ENCODE measurements at places on chromosomes 13 and 19. TPM values are rescaled to one million over a fixed set of nuclear protein-coding genes. Genes with fewer than 3 reads are reported as not detected.

Gene DENND1C
- 75.6 TPM for total RNA-seq

Gene ZNF493
- 12.6 TPM for total RNA-seq

Gene CBARP
- total RNA-seq, result 1.8 TPM

Gene SERTAD1
- 19.4 TPM for total RNA-seq

Gene EDNRB
- total RNA-seq, result not detected

Gene MUC16
- not detected for total RNA-seq

Gene ZNF433
- total RNA-seq, result not detected

Gene OXGR1
- not detected for total RNA-seq

Gene MRPS12
- total RNA-seq, result 118 TPM

Gene PCP2
- total RNA-seq, result 0.34 TPM

Gene CUL4A
- total RNA-seq, result 89.9 TPM

DNA sequence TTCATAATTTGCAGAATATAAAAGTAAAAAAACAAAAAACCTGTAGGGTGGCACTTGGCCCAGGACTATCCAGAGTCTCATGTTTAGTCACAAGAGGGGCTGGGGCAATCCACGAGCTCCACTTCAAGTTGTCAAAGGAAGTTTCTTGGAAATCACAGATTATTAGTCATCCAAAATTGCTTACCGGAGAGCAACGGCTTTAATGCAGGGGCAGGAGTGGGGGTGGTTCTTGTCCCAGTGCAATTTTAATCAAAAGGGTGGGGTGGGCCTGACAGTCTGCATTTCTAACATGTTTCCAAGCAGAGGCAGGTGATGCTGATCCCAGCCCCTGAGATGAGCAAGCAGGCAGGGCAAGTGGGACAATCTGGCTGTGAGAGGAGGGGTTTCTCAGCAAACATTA lies 233.9 kb downstream of the ABCC4 start:
- peaks cover 12% of the 10 kb centered on the region for H3K36me3 ChIP-seq
- no peak overlapping the region for H3K27ac ChIP-seq
- H3K27me3 ChIP-seq, result no peaks in the 10 kb centered on the region
- DNase-seq, result no peak
- no peaks in the 10 kb centered on the region for H3K4me1 ChIP-seq

DNA sequence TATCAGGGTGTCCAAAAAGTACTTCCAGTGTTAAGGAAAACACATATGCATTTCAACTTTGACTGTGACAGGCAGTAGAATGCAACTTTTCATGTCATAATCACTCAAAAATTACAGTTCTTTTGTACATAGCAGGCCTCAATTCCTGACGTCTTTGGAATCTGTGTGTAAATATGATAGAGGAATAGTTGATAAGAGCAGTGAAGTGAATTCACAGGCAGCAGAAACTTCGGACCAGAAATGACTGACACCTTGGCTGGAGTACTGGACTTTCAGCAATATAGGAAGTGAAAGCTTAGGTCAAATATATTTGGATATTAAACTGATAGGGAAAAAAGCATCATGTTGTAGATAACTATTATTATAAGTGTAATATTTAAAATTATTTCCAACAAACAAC lies 1741.2 kb upstream of the PCDH20 start:
- H3K4me3 ChIP-seq, result no peak overlapping the region
- no peak for DNase-seq
- H3K27me3 ChIP-seq, result no peaks in the 10 kb centered on the region
- H3K4me1 ChIP-seq, result no peaks in the 10 kb centered on the region

GRCh38 chr13:24279327-24280110 lies 29.9 kb upstream of the C1QTNF9 start:
- H3K36me3 ChIP-seq, result peaks cover 16% of the 10 kb centered on the region
- DNase-seq, result no peak
- no peak overlapping the region for H3K4me3 ChIP-seq
- H3K27ac ChIP-seq, result peak overlapping the region; percentile 35

- no peak for DNase-seq
- H3K27me3 ChIP-seq, result no peaks in the 10 kb centered on the region
- H3K36me3 ChIP-seq, result no peaks in the 10 kb centered on the region
- H3K4me1 ChIP-seq, result peaks cover 20% of the 10 kb centered on the region
- H3K4me3 ChIP-seq, result peak overlapping the region; percentile 87
- peak overlapping the region; percentile 87 for H3K27ac ChIP-seq
Observed at GRCh38 chr19:2048959-2049740, 1.9 kb downstream of the MKNK2 start.

DNA sequence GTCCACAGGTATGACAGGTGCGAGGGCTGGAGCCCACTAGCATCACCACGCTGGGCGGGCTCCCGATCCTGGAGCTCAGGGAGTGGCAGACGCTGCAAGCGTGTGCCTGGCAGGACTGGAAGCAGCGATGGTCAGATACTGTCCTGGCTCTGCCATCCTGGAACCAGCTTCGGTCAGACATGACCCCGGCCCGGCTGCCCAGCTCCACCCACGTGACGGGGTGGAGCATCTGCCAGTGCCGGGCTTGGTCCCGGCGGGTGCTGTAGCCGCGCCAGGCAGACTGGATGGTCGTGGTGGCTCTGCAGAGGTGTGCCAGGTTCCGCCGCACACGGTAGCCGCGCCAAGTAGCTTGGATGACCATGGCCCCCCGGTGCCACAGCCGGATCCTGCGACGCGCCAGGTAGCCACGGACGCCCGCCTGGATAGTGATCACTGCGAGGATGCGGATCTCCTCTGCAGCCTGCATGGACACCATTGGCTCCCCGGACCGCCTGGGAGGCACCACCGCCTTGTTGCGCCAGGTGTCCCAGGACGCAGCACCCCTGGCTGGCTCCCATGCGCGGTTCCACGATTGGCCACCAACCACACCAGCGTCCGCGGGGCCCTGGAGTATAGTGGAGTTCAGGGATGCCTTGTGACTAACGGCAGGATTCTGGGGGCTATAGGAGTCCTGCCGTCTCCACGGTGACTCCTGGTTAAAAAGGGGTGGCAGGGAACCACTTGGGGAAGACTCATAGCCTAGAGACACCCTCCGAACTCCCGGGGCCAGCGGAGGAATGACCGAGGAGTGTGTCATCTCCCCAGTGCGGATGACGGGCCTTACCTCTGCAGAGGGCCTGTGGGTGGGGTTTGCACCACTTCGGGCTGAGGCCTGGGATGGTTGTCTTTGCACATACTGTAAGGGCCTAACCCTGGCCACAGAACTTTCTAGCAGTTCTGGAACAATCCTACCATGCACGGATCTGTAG lies 16.5 kb downstream of the IQCN start:
- DNase-seq, result no peak
- H3K4me1 ChIP-seq, result no peaks in the 10 kb centered on the region
- no peaks in the 10 kb centered on the region for H3K36me3 ChIP-seq
- H3K4me3 ChIP-seq, result no peak overlapping the region

GRCh38 chr19:38684862-38685665 lies 37.6 kb downstream of the ACTN4 start:
- peaks cover 20% of the 10 kb centered on the region for H3K36me3 ChIP-seq
- peak overlapping the region; percentile 20 for H3K4me3 ChIP-seq
- H3K4me1 ChIP-seq, result peaks cover 86% of the 10 kb centered on the region
- H3K27ac ChIP-seq, result peak overlapping the region; percentile 88

DNA sequence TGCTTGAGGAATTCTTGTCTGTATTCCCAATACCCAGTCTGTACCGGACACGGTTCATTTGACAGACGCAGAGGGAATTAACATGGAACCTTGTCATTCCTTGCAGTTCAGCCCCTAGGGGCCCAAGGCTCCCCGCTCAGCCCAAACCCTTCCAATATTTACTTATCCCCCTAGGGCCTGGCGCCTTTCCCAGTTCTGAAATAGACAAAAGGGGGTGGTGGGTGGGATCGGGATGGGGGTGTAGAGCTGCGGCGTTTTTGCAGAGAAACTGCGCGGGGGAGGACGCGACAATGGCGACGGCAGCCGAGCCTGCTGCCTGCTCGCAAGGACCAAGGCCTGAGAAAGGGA lies 583 bp downstream of the AKAP8L start:
- H3K4me3 ChIP-seq, result peak overlapping the region; percentile 98
- H3K27me3 ChIP-seq, result no peaks in the 10 kb centered on the region
- peaks cover 26% of the 10 kb centered on the region for H3K36me3 ChIP-seq

DNA sequence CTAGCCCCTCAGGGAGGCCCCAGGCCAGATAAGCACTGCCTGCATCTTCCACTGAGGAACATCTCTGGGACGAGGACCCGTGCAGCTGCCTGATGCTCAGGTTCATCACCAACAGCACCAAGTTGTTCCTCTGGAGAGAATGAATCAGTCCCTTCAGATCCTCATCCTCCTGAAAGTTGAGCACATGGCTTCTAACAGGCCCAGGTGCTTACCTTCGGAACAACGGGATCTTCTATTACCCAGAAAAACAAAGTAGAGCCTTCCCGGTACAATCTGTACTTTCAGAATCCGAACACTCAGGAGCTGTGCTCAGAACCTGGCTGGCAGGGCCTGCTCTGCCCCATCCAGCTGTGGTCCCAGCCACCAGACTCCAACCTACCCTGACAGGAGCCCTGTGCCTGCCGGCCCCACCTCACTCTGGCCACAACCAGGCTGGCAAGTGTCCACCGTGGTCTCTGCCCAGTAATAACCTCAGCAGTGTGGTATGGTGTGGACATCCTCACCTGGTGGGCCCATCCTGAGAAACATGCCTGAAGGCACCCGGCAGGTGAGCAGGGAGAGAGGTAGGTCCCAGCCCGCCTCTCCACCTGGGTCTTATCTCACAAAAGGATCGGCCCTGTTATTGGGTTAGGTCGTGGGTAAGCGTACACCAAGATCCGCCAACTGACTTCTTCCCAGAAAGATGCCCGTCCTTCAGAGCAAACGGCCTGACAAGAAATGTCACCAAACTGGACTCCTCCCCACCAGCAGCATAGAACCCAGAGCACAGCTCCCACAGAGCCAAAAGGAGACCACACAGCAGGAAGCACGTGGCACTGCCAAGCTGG lies 34.1 kb downstream of the ELL start:
- no peaks in the 10 kb centered on the region for H3K36me3 ChIP-seq
- peaks cover 26% of the 10 kb centered on the region for H3K4me1 ChIP-seq
- H3K27ac ChIP-seq, result no peak overlapping the region
- H3K27me3 ChIP-seq, result no peaks in the 10 kb centered on the region

- H3K27me3 ChIP-seq, result peaks cover 21% of the 10 kb centered on the region
- peaks cover 15% of the 10 kb centered on the region for H3K4me1 ChIP-seq
- no peak overlapping the region for H3K4me3 ChIP-seq
Observed at GRCh38 chr13:24672141-24673132, 7.8 kb upstream of the ATP12A start.

GRCh38 chr13:99860745-99861144 lies 110.8 kb downstream of the ZIC5 start:
- H3K27ac ChIP-seq, result no peak overlapping the region
- H3K4me3 ChIP-seq, result no peak overlapping the region
- DNase-seq, result no peak
- no peaks in the 10 kb centered on the region for H3K36me3 ChIP-seq

- no peak overlapping the region for H3K27ac ChIP-seq
- H3K36me3 ChIP-seq, result no peaks in the 10 kb centered on the region
- no peak overlapping the region for H3K4me3 ChIP-seq
- DNase-seq, result no peak
Observed at GRCh38 chr13:105940882-105941281, 594.6 kb downstream of the EFNB2 start.

GRCh38 chr13:112626124-112626523 lies 38.2 kb upstream of the TUBGCP3 start:
- no peaks in the 10 kb centered on the region for H3K36me3 ChIP-seq
- peaks cover 2% of the 10 kb centered on the region for H3K27me3 ChIP-seq
- no peak overlapping the region for H3K27ac ChIP-seq

- peaks cover 24% of the 10 kb centered on the region for H3K4me1 ChIP-seq
- H3K4me3 ChIP-seq, result no peak overlapping the region
- peaks cover 1% of the 10 kb centered on the region for H3K36me3 ChIP-seq
- no peak for DNase-seq
- H3K27ac ChIP-seq, result peak overlapping the region; percentile 2
Observed at GRCh38 chr13:40432018-40432978, 234.1 kb downstream of the FOXO1 start.

DNA sequence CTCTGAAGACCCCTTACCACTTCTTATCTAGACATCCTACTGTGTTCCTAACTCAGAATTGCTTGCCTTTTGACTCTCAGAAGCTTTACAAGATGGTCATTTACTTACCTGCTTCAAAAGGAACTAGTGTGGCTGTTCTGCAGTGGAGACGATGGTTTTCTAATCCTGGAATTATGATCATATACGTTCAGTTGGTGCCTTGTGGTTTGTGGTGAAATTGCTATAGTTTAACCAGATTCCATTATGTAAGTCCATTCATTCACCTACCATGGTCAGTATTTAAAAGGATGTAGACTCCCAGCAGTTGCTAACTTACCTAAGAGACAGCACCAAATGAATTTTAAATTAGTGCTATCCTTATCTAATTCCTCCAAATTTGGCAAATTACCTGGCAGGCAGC lies 210.9 kb downstream of the SHISA2 start:
- H3K4me1 ChIP-seq, result peaks cover 26% of the 10 kb centered on the region
- H3K36me3 ChIP-seq, result peaks cover 2% of the 10 kb centered on the region
- H3K27me3 ChIP-seq, result peaks cover 10% of the 10 kb centered on the region
- no peak overlapping the region for H3K27ac ChIP-seq

- no peak overlapping the region for H3K27ac ChIP-seq
- H3K36me3 ChIP-seq, result peaks cover 55% of the 10 kb centered on the region
- DNase-seq, result no peak
- H3K4me1 ChIP-seq, result no peaks in the 10 kb centered on the region
Observed at GRCh38 chr13:111247552-111247951, 72.9 kb upstream of the TEX29 start.

DNA sequence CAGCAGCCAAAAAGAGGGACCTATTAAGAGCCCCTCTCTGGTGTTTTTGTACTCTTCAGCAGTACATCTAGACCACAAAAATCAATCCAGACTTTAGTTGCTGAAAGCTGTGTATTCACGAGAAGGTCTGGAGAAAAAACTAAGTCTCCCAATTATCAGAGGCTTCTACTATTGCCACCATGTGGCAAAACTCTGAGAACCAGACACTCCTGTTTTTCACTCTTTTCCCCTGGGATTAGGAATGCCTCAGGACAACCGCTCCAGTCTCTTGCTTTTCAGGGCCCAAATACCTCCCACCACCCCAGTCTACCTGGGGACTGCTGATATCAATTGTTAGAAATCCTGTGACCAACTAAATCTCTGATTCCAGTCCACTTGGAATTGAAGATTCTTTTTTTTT lies 30.1 kb upstream of the OBI1 start:
- DNase-seq, result no peak
- H3K27ac ChIP-seq, result no peak overlapping the region
- H3K4me3 ChIP-seq, result no peak overlapping the region
- peaks cover 17% of the 10 kb centered on the region for H3K27me3 ChIP-seq

GRCh38 chr19:34436716-34437115 lies 8.5 kb downstream of the UBA2 start:
- no peaks in the 10 kb centered on the region for H3K27me3 ChIP-seq
- H3K36me3 ChIP-seq, result peaks cover 38% of the 10 kb centered on the region
- no peak overlapping the region for H3K4me3 ChIP-seq
- DNase-seq, result no peak

- no peak for DNase-seq
- peaks cover 8% of the 10 kb centered on the region for H3K27me3 ChIP-seq
- H3K4me1 ChIP-seq, result no peaks in the 10 kb centered on the region
- no peak overlapping the region for H3K4me3 ChIP-seq
- H3K27ac ChIP-seq, result no peak overlapping the region
Observed at GRCh38 chr19:31089681-31090080, 259.6 kb downstream of the TSHZ3 start.

- H3K27me3 ChIP-seq, result peaks cover 28% of the 10 kb centered on the region
- no peak for DNase-seq
- no peak overlapping the region for H3K27ac ChIP-seq
- no peak overlapping the region for H3K4me3 ChIP-seq
- H3K4me1 ChIP-seq, result peaks cover 18% of the 10 kb centered on the region
Observed at GRCh38 chr13:113150550-113151365, 7.7 kb upstream of the PROZ start.

Measured in activated T-helper 1 cell treated with anti-CD3 and anti-CD28 coated beads, Interleukin-12 subunit alpha, Interleukin-12 subunit beta, Interleukin-2, Interleukin-4 antibody, amounts not matched to agents 30 ng/mL and 10 ng/mL and 1 ng/mL, durations not matched to agents 14 hours and 24 hours and 36 hours (primary cell).